ENCODE measurements at places on chromosomes 1 and 21.

DNA sequence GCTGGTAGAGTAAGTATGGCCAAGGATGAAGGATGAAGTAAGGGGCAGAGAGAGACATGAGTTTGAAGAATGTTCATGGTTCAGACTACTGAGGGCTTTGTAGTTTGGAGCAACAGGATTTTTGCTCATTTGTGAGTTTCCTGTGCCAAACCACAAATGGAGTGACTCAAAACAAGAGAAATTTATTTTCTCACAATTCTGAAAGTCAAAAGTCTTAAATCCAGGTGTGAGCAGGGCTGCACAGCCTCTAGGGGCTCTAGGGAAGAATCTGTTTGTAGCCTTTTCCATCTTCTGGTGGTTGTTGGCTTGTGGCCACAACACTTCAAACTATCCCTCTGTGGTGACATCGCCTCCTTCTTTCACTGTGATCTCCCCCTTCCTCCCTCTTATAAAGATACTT, 58.9 kb downstream of the RHOU start:
- no peak for DNase-seq

- DNase-seq, result peak; percentile 84
Observed at GRCh38 chr1:227788271-227789083, 27.0 kb upstream of the PRSS38 start.

DNA sequence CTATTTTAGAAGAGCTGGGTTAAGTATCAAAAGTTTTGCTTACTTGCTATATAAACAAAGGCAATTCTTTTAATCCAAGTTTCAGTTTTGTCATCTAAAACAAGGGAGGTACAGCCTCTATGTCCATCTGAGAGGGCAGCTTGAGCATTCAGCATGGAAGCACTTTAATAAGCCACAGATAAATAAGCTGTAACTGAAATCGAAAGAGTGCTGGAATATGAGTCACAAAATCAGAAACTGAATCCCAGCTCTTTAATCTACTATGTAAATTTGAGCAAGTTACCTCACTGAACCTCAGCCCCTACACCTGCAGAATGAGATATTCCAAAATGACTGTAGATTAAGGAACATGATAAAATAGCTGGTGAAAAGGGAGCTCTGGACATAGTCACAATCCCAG, 80.0 kb upstream of the HP1BP3 start:
- DNase-seq, result no peak

- no peak for DNase-seq
Observed at GRCh38 chr1:24452922-24453485, 37.4 kb downstream of the NIPAL3 start.

- DNase-seq, result peak; percentile 92
Observed at GRCh38 chr1:156146020-156146768, 7.2 kb upstream of the SEMA4A start.

- no peak for DNase-seq
Observed at GRCh38 chr1:9193233-9193625, 41.3 kb upstream of the H6PD start.

DNA sequence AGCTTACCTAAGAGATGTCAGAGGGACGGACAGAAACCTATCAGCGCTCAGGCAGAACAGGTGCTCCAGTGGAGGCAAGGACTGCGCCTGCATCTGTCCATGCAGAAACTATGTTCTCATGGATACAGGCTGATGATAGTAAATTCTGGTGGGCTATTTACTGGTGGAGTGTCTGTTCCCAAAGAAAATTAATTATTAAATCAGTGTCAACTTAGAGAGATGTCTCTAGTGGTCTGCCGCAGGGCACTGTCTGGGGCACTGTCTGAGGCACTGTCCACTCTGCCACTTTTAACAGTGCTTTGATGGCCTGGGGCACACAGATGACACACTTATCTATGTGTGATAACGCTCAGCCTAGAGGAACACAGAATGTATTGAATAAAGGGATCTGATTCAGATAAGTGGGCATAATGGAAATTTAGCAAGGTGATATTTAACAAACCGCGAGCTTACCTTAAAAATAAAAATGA, 148.1 kb downstream of the RGS7 start:
- no peak for DNase-seq

DNA sequence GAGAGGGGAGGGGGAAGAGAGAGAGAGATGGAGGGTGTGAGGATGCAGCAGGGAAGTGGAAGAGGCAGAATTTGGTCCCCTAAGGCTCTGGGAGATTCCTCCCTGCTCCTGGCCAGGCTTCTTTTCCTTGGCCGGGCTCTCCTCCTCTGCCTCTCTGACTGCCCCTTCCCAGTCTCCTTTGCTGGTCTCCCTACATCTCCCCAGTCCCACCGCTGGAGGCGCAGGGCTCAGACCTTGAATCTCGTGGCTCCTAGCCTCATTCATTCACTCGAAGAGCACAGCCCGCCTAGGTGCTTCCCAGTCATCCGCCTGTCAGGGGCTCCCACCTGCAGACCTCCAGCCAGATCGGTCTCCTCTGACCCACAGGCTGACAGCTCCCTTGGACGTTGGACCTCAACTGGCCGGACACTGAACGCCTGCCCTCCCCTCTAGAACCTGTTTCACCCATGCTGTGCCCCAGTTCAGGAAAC, 76.5 kb downstream of the VWA5B1 start:
- DNase-seq, result no peak

- no peak for DNase-seq
Observed at GRCh38 chr1:44688760-44689446, 14.4 kb downstream of the ARMH1 start.

DNA sequence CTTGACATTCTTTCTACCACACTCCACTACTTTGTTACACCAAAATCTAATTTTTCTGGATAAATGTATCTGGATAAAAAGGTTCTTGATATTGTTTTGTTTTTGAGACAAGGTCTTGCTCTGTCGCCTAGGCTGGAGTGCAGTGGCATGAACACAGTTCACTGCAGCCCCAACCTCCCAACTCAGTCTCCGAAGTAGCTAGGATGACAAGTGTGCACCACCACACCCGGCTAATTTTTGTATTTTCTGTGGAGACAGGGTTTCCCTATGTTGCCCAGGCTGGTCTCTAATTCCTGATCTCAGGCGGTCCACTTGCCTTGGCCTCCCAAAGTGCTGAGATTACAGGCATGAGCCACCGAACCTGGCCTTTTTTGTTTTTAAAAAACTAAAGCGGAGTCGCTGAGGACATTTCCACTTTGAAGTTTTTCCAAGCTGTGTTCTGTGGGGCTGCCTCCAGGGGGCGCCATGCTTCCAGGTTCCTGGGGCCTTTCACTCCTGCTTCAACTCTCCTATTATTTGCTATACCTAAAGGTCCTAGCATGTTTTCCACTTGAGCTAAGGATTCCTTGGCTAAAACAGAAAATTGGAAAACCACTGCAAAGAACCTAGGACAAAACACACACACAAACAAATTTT, 14.1 kb upstream of the NCMAP start:
- no peak for DNase-seq

DNA sequence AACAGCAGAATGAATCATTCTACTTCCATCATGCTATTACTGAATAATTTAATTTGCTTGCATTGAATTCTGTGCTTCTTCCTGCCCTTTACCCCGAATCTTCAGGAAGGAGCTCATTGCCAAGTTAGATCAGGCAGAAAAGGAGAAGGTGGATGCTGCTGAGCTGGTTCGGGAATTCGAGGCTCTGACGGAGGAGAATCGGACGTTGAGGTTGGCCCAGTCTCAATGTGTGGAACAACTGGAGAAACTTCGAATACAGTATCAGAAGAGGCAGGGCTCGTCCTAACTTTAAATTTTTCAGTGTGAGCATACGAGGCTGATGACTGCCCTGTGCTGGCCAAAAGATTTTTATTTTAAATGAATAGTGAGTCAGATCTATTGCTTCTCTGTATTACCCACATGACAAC, 44.2 kb downstream of the MAP3K7CL start:
- no peak for DNase-seq

DNA sequence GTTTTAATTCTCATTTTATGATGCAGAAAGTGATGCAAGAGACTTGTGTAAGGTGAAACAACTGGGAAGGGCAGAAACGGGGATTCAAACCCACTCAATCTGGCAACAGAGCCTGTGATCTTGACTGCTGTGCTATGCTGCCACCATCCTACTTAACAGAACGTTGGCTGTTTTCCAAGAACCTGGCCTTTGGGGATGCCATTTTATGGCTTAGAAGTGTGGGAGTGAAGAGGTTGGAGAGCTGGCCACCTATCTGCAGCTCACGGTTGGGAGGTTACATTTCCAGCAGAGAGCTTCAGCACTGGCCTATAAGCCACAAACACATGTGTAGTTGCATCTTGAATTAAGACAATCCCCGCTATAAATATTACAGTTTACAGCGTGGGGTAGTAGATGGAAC, 235.3 kb downstream of the PRDM2 start:
- no peak for DNase-seq

GRCh38 chr1:10065344-10065685, 32.6 kb downstream of the UBE4B start:
- DNase-seq, result no peak

DNA sequence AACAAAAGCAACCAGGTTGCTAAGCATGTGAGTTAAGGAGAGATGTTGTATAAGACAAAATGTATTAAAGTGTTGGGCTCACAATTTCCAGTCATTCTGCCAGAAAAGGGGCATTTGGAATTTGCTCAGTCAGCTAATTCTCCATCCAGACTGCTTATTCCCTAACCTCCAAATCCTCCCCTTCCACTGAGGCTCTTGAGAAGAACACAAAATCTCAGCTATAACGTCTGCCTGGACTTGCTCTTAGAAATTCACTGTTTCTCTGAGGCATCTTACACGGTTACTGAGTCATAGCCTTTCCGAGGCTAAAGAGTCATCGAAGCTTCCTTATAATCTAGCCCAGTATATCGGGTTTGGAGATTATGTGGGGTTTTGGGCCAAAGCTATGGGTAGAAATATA, 548.2 kb upstream of the ADGRL4 start:
- DNase-seq, result no peak

- DNase-seq, result no peak
Observed at GRCh38 chr1:214380396-214380795, 99.4 kb downstream of the SMYD2 start.

DNA sequence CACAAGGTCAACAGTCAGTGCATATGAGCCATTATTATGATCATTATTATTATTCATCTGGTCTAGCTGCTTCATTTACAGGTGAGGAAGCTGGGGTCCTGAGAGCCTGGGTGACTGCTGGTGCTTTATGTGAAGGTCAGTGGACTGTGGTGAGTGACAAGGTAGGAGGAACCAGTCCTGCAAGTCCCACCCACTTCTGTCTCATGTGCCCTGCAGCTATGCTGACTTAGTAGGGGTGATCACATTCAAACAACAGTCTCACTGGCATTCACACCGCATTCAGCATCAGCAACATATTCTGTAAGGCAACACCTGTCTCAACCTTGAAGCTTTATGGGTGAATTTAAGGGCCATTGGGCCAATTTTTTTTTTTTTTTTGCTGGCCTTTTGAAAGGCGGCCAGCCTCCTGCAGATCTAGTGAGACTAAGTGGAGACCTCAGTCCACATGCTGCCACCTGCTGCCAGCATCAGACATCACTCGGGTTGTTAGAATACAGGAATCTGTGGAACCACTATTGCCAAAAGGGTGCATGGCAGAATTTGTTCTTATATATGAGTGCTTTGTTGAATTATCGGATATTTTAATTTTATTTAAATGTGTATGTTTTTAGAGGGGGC, 59.9 kb upstream of the CACNA1E start:
- no peak for DNase-seq

DNA sequence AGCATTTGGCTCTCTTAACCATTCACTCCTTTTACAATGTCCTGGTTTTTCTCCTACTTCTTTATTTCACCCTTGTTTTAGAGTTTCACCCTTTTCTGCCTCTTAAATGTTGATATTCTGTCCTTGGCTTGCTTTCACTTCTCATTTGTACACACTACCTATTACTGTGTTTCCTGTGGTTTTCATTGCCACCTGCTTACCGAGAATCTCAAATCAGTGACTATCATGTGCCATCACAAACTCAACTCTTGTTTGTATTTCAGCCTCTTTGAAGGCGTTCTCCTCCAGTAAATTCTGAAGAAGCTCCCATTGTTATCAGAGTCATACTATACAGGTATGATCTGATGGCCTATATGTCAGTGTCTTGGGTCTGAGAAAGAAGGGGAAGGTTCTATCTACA, 65.7 kb downstream of the NPHS2 start:
- no peak for DNase-seq

- DNase-seq, result no peak
Observed at GRCh38 chr1:81069856-81070255, 730.9 kb upstream of the ADGRL2 start.

GRCh38 chr1:112798292-112798691, 83.2 kb upstream of the PPM1J start:
- DNase-seq, result no peak

GRCh38 chr1:213914392-213914791, 73.4 kb upstream of the PROX1 start:
- DNase-seq, result no peak

GRCh38 chr1:22832414-22832786, 121.8 kb downstream of the EPHB2 start:
- no peak for DNase-seq

- DNase-seq, result peak; percentile 21
Observed at GRCh38 chr1:203280061-203280460, 25.3 kb upstream of the BTG2 start.

DNA sequence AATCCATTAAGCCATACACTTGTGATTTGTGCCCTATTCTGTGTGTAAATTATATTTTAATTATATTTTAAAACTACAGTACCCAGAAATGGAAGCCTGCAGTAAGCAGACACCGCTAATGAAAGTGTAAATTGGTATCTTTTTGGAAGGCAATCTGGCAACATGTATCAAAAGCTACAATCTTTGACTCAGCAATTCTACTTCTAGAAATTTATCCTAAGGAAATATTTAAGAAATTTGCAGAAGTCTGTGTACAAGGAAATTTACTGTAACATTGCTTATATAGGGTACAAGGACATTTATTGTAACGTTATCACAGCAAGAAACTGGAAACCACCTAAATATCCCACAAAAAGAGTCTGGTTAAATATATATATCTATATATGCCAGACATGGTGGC, 14.6 kb upstream of the ZMYM4 start:
- DNase-seq, result no peak

GRCh38 chr1:164855716-164856329, 296.8 kb downstream of the PBX1 start:
- no peak for DNase-seq

- no peak for DNase-seq
Observed at GRCh38 chr1:153933430-153933829, 10.7 kb upstream of the GATAD2B start.

DNA sequence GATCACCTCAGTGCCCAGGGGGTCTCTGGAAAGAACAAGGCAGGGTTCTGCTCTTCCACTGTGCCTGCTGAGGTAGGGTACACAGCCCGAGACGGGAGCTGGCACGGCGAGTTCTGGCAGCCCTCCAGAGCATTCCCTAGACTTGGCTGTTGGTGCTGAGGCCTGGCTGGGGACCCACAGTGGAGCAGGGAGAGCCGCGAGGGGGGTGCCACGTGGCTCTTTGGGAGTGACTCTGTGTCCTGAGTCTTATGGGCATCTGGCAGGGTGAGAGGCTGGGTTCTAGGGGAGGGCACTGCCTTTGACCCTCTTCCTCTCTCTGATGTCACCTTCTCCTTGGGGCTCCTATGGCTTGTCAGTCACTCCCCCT, 336.4 kb downstream of the CAMTA1 start:
- DNase-seq, result peak; percentile 73

Measured in aorta (tissue), 5 donors.